ENCODE measurements at places on chromosomes 13 and 19.

GRCh38 chr19:15316498-15316897 lies 15.8 kb downstream of the BRD4 start:
- no peak for DNase-seq

GRCh38 chr13:79519255-79519654 lies 38.3 kb downstream of the NDFIP2 start:
- no peak for DNase-seq

GRCh38 chr13:103067751-103068555 lies 1.7 kb upstream of the SLC10A2 start:
- DNase-seq = peak; percentile 87

DNA sequence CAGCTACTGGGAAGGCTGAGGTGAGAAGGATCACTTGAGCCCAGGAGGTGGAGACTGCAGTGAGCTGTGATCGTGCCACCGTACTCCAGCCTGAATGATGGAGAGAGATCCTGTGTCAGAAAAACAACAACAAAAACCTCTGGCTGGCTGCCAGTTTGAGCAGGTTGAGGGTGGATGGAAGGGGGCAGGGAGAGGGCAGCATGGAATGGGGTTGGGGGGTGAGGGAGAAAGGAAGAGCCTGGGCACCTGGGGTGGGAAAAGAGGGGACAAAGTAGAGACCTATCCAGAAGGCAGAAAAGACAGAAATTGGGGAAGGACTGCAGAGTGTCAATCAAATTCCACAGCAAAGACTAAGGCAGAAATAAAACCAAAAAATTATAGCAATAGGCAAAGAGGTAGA lies 4.7 kb downstream of the SLC1A5 start:
- DNase-seq = no peak

GRCh38 chr13:107864543-107865317 lies 350.6 kb downstream of the LIG4 start:
- no peak for DNase-seq

DNA sequence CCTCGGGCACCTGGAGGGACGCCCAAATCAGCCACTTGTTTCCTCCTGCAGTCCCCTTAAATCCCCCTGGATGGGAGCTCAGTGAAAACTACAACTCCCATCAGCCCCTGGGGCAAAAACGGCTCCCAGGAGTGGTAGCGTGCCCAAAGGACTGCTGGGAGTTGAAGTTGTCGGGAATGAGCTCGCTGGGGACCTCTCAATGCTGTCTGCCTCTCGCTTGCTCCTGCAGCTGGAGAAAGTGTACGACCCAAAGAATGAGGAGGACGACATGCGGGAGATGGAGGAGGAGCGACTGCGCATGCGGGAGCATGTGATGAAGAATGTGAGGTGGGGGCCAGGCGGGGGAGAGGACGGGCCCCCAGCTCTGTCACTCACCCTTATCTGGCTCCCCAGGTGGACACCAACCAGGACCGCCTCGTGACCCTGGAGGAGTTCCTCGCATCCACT lies 14.7 kb upstream of the DHDH start:
- peak; percentile 83 for DNase-seq

DNA sequence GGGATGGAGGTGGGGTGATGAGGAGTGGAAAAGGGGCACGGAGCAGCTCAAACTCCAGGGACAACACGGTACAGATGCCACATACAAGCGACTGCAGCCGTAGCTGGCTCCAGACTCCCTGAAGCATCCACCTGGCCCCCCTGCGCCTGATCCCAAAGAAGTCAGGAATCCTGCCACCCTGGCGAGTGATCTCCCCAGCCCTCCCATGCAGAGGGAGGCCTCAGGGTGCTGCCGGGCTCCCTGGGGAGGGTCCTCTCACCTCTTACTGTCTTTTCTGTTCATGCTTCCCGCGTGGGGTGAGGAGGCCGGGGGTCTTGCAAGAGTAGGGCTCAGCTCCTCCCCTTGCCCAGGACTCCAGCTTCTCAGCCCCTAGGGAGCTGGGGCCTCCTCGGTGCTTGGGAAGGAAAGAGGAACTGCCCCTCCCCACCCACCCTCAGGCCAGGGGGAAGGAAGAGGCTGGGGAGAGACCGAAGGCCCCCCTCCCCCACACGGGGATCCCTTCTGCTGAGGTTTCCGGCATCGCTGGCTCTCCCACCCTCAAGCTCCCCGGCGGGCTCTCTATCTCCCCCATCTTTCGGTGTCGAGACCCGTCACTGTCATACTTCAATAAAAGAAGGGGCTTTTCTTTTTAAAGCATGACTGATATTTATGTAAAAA lies at the start of gene RASGRP4:
Gene RASGRP4, minus strand, starts transcription at position 410 of the 657 bp plus-strand sequence. Its CDS starts 128 bp downstream, at position 282.
- peak; percentile 40 for DNase-seq

DNA sequence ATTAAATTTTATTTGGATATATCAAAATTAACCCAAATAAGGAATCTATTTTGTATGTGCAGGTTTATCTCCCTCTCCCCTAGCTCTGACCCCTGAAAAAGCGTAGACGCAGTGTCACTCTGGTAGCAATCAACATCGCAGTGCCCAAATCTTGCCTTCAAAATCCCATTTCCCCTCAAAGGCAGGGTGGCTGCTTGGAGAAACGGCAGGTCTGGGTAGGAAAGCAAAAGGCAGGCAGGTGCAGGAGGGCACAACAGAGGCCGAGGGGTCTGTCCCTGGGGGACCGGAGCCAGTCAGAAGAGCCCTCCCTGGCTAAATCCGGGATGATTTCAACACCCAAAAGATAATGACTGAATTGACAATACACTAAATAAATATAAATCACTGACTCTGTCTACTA lies 41.9 kb downstream of the NAXD start:
- no peak for DNase-seq

GRCh38 chr13:77002590-77003190 lies 10.8 kb downstream of the CLN5 start:
- DNase-seq = no peak

- DNase-seq = no peak
Observed at GRCh38 chr13:111020546-111020945, 94.6 kb upstream of the ARHGEF7 start.

GRCh38 chr13:32553720-32554119 lies 15.1 kb upstream of the N4BP2L2 start:
- no peak for DNase-seq

GRCh38 chr13:111845621-111846351 lies 221.2 kb upstream of the SOX1 start:
- DNase-seq = peak; percentile 82

- no peak for DNase-seq
Observed at GRCh38 chr13:32407854-32408253, 20.1 kb downstream of the N4BP2L1 start.

DNA sequence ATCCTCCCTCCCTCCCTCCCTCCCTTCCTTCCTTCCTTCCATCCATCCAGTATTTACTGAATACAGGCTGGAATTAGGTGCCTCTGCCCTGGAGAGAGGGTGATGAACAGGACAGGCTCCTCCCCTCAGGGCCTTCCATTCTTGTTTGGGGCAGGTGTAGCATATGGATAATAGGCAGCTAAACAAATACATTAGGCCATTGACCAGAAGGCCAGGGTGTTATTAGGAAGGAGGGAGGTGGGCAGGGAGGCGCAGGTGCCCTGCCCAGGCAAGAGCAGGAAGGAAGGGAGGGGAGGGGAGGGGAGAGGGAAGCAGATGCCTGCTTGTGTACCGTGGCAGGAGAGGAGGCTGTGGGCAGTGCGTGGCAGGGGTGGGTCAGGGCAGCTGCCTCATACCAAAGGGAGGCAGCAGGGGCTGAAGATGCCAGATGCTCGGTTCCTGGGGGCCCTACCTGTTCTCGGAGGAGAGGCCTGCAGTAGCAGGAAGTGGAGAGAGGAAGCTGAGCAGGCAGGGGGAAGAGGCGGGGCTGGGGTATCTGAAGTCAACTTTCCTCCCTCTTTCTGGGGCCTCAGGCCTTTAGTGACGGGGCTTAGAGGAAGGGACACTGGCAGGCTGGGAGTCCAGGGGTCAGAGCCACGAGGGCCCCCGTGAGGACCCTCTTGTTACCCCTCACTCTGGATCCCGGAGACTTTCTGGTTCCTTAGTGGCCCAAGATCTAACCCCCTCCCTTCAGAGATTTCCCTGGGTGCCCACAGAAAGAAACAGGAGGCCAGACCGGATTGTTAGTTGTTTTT lies at the start of gene RINL:
Gene RINL, minus strand, starts transcription at position 495 of the 794 bp plus-strand sequence. CDS start 1,533 bp downstream, outside the sequence.
- peak; percentile 48 for DNase-seq

DNA sequence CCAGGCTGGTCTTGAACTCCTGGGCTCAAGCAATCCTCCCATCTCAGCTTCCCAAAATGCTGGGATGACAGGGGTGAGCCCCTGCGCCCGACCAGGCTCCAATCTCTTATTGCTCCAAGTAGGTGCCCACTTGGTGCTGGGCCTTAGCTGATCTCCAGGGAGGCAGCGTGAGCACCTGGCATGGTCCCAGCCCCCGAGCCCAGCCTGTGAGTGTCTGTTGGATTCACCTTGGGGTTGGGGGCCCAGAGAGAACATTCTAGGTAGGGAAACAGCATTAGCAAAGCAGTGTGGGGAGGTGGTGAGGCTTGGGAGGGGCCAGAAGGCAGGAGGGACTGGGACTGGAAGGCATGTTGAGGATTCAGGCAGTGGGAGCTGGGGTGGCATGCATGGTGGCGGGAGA lies 45.5 kb downstream of the DNM2 start:
- DNase-seq = no peak

DNA sequence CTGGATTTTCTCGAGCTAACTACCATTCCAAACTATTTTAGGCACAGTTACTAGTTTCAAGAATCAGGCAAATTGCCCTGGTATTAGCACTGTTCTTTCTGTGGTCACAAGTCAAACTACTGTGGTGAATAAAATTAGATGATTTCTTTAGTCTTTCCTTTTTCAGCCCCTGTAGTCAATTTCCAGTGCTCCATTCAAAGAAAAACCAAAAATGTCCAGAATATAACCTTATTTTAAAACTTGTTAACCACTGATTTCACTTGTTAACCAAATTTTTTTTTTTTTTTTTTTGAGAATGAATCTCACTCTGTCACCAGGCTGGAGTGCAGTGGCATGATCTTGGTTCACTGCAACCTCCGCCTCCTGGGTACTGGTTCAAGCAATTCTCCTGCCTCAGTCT lies 50.6 kb upstream of the USPL1 start:
- DNase-seq = no peak

GRCh38 chr13:106118050-106118449 lies 417.4 kb downstream of the EFNB2 start:
- no peak for DNase-seq

DNA sequence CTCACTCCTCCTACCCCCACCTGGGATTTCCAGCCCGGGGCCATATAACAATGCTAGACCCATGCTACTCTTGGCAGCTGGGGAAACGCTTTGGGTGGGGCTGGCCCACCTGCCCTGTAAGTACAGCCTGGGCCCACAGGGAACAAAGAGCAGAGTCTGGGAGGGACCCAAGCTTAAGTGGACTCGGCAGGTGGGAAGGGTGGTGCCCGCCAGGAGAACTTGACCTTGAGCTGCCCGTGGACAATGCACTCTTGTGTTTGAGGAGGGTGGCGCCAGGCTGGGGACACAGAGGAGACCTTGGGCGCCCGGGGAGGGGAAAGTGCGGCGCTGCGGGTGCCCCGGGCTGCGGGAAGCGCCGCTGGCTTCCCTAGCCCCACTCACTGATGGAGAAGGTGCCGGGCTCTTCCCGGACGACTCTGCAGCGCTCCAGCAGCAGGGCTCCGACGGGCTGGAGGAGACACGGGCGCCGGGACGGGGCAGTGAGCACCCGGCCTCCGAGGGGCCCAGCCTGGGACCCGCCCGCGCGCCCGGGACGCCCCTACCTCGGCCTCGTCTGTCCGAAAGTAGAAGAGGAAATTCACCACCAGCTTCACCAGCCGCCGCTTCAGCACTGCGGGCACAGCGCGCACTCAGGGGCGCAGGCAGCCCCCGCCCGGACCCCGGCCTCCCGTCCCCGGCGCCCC lies 607 bp downstream of the PLEKHJ1 start:
- DNase-seq = no peak

GRCh38 chr19:55643887-55644176 lies 383 bp downstream of the ZNF581 start:
- no peak for DNase-seq

DNA sequence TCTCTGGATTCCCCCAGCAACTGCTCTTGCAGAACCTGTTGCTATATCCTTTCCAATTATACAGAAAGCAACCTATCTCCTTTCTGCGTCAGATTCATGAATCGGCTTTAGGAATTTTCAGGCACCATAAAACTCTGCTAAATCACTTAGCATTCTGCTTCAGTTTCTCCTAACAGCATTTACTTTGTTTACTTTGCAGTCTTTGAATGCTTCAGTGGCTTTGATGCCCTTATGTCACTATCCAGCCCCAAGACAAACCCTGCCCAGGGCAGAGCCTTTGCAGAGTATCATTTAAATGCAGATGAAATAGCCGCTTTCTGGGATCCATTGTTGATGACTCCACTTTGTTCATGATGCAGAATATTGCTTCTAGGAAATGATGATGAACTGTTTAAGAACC lies 43.1 kb downstream of the SLITRK1 start:
- no peak for DNase-seq

GRCh38 chr19:42089191-42089750 lies 13.3 kb downstream of the ZNF574 start:
- DNase-seq = no peak

DNA sequence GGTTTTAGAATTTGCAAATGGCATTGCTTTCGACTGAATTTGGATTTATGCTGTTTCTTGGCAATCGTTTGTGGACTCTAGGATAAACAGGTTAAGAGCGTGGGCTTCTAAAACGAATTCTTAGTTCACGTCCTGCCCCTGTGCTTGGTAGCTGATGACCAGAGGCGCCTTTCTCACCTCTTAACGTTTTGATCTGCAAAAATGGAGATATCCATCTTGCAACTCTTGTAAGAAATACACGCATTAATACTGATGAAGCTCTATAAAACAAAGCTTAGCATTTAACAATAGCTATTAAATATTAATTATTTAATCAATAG lies 580 bp upstream of the KATNAL1 start:
- no peak for DNase-seq

DNA sequence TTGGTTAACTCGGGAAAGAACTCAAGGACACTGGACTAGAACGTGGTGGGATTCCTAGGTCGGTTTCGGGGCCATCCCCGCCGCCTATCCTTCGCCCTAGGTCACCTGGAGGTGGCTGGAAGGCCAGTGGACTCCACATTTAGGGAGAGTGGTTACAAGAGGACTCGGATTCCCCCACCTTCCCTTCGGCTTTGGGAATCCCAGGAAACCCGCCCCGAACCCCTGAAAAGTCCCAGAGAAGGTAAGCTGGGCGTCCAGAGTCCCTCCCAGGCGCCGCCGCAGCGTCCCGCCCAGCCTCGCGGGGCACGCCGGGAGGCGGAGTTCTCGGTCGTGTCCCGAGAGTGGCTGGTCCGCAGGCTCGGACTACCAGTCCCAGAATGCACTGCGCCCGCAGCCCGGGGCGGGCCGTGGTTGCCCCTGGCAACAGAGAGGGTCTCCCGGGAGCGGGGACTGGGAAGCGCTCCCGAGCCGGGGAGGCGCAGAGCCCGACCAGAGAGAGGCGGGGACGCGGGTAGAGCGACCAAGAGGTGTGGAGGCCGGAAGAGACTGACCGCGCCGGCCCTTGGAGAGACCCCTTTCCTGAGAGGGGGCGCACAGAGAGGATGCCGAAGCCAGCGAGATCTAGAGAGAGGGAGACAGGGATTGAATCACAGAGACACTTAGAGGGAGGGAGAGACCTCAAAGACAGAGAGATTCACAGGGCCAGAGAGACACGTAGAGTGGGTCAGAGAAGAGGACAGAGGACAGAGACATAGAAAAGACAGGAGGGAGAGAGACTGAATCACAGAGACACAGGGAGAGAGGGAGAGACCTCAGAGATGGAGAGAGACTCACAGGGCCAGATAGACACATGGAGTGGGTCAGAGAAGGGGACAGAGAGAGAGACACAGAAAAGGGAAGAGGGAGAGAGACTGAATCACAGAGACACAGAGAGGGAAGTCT lies 2.6 kb upstream of the PRKCG start:
- DNase-seq = peak; percentile 99

GRCh38 chr13:22468045-22468444 lies 712.7 kb upstream of the SGCG start:
- DNase-seq = no peak

- DNase-seq = no peak
Observed at GRCh38 chr13:110705356-110705825, 525 bp downstream of the CARS2 start.
